ENCODE measurements at places on chromosomes 3 and 15.

GRCh38 chr3:66536791-66537190, 36.0 kb upstream of the LRIG1 start:
- no peak for DNase-seq

DNA sequence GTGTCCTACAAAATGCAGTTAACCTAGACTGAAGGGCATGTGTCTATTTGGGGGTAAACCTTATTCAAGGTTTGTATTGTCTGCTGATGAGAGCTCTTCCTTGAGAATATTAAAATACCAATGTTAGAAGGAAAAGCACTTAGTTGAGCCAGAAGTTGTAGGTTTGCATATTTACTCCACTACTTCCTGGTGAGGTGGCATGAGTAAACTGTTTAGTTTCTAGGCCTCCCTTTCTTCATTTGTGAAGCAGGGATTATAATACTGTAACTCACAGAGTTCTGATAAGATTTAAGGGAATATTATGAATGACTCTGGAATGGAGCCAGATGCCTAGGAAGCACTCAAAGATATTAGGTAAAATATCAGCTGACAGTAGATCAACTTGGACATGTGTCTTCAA, 46.7 kb downstream of the CD200R1L start:
- DNase-seq, result no peak

DNA sequence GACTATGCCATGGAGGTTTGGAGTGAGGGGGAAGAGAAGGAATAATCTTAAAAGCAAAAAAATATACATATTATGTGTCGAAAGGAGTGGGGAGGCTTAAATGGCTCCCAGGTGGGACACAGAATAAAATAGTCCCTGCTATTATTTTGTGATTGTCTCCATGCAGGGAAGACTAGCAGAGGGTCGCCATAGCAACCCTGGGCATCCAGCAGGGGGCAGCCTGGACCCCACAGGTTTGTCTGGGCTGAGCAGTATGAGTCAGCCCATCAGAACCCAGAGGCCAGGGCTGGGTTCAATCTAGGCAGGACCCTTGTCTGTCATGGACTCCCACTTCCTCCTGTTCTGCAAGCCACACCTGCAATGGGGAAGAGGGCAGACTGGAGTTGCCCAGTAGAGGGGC, 17.6 kb upstream of the LINGO1 start:
- DNase-seq, result no peak

- no peak for DNase-seq
Measured at GRCh38 chr3:129087138-129087702, 26.6 kb downstream of the GP9 start.

- DNase-seq, result no peak
Measured at GRCh38 chr3:63353383-63353782, 75.3 kb downstream of the SYNPR start.

Data from effector CD4-positive, alpha-beta T cell (primary cell).